Epithelial cell of alveolus of lung (primary cell): ENCODE measurements at places on chromosomes 11 and 22. TPM values are rescaled to one million over a fixed set of nuclear protein-coding genes. Genes with fewer than 3 reads are reported as not detected.

Gene TTC36
- total RNA-seq: 1.2 TPM in 1 of 2 replicates, not detected in the other

Gene DRICH1
- total RNA-seq: not detected in 2 replicates

Gene MTMR3
- 16.0 and 27.3 TPM in 2 replicates for total RNA-seq

Gene OR6T1
- not detected in 2 replicates for total RNA-seq

Gene CARD18
- not detected in 2 replicates for total RNA-seq

Gene UFD1
- total RNA-seq: 31.2 and 56.4 TPM in 2 replicates

Gene IL18
- total RNA-seq: 0.56 and 4.1 TPM in 2 replicates

Gene NRIP3
- total RNA-seq: 2.2 and 20.8 TPM in 2 replicates

Gene UQCR10
- 97.0 and 100 TPM in 2 replicates for total RNA-seq

Gene HIKESHI
- 33.1 and 57.1 TPM in 2 replicates for total RNA-seq

Gene RASL10A
- total RNA-seq: 0.56 TPM in 1 of 2 replicates, not detected in the other

Gene LINC01488
- not detected in 2 replicates for total RNA-seq

Gene ATP5MG
- 49.4 and 54.7 TPM in 2 replicates for total RNA-seq

Gene SLC35E4
- total RNA-seq: 13.1 and 14.9 TPM in 2 replicates

Gene CDPF1
- total RNA-seq: 18.0 and 23.0 TPM in 2 replicates

Gene ADSL
- 59.6 and 138 TPM in 2 replicates for total RNA-seq

Gene TBX1
- total RNA-seq: 0.24 and 0.65 TPM in 2 replicates

Gene ACRV1
- total RNA-seq: not detected in 2 replicates

Gene PRRG4
- total RNA-seq: 0.13 TPM in 1 of 2 replicates, not detected in the other

Gene MOV10L1
- total RNA-seq: 0.91 and 3.0 TPM in 2 replicates

Gene GPHA2
- not detected in 2 replicates for total RNA-seq

Gene HORMAD2
- total RNA-seq: not detected in 2 replicates

Gene B3GAT3
- total RNA-seq: 48.7 and 55.3 TPM in 2 replicates

Gene MYH9
- 232 and 792 TPM in 2 replicates for total RNA-seq

Gene ZP1
- total RNA-seq: 1.6 and 3.1 TPM in 2 replicates

Gene UBQLN3
- total RNA-seq: under 0.01 and 0.08 TPM in 2 replicates

Gene OR5W2
- not detected in 2 replicates for total RNA-seq

Gene UBQLNL
- total RNA-seq: 0.13 and 0.40 TPM in 2 replicates

Gene NLRP14
- under 0.01 TPM in 1 of 2 replicates, not detected in the other for total RNA-seq

Gene PATE3
- not detected in 2 replicates for total RNA-seq

Gene ZNF70
- 3.4 and 4.5 TPM in 2 replicates for total RNA-seq

Gene GRIA4
- 7.6 and 26.6 TPM in 2 replicates for total RNA-seq

Gene HYOU1
- total RNA-seq: 80.2 and 160 TPM in 2 replicates
